Type B pancreatic cell (in vitro differentiated cells): ENCODE measurements at places on chromosomes 7 and 10.

DNA sequence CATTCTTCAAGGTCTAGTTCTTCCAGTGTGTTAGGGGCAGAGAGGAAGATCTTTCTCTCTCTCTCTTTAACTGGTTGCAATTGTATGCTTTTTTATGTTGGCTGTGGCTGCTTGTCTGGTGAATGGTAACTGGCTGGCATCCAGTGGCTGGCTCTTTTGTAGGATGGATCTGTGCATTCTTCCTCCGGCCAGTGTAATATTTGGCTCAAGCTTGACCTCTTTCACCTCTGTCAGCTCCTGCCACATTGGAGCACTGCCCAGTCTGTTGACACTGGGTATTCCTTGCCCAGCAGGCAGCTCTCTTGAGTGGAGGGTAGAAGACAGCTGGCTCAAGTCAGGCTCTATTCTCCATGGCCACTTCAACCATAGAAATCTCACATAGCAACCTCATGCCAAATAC lies 528.3 kb downstream of the PHTF2 start:
- no peaks in the 10 kb centered on the region for H3K27me3 ChIP-seq
- H3K36me3 ChIP-seq: no peaks in the 10 kb centered on the region
- no peak overlapping the region for H3K4me3 ChIP-seq

- H3K27me3 ChIP-seq: peaks cover 25% of the 10 kb centered on the region
- no peaks in the 10 kb centered on the region for H3K4me1 ChIP-seq
- no peak overlapping the region for H3K27ac ChIP-seq
- DNase-seq: no peak
- H3K4me3 ChIP-seq: no peak overlapping the region
Observed at GRCh38 chr10:128373831-128374230, 247.6 kb upstream of the MKI67 start.

- DNase-seq: no peak
- H3K36me3 ChIP-seq: peaks cover 5% of the 10 kb centered on the region
- H3K27me3 ChIP-seq: peaks cover 91% of the 10 kb centered on the region
- peaks cover 11% of the 10 kb centered on the region for H3K4me1 ChIP-seq
Observed at GRCh38 chr7:20786049-20786412, 655 bp downstream of the SP8 start.

- H3K4me3 ChIP-seq: peak overlapping the region; percentile 58
- no peaks in the 10 kb centered on the region for H3K36me3 ChIP-seq
- peaks cover 2% of the 10 kb centered on the region for H3K27me3 ChIP-seq
- peaks cover 54% of the 10 kb centered on the region for H3K4me1 ChIP-seq
- H3K27ac ChIP-seq: peak overlapping the region; percentile 32
Observed at GRCh38 chr10:109975244-109976190, 32.3 kb upstream of the ADD3 start.

DNA sequence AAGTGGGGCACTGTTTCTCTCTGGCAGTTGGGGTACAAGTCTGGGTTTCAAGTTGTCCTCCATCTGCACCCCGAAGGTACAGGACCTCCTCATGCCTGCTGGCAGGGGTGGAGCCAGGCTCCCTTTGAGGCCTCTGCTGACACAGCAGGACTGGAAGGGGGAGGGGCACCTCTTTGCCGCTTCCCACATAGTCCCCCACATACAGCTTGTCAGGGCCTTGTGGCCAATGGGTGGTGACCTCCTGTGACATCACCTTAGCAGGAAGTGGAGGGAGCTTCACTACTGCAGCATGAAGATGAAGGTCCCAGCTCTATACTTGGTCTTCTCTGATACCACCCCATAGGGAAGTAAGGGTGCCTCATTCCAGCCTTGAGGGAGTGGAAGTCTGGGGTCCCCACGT lies 167.8 kb downstream of the RAMP3 start:
- H3K4me3 ChIP-seq: no peak overlapping the region
- no peaks in the 10 kb centered on the region for H3K36me3 ChIP-seq
- no peak for DNase-seq
- H3K27me3 ChIP-seq: no peaks in the 10 kb centered on the region
